Left renal cortex interstitium (tissue), 4 donors: ENCODE measurements at places on chromosomes 6 and 20. TPM values are rescaled to one million over a fixed set of nuclear protein-coding genes. Genes with fewer than 3 reads are reported as not detected.

Gene MMP24OS
- 49.2 TPM for polyA plus RNA-seq

DNA sequence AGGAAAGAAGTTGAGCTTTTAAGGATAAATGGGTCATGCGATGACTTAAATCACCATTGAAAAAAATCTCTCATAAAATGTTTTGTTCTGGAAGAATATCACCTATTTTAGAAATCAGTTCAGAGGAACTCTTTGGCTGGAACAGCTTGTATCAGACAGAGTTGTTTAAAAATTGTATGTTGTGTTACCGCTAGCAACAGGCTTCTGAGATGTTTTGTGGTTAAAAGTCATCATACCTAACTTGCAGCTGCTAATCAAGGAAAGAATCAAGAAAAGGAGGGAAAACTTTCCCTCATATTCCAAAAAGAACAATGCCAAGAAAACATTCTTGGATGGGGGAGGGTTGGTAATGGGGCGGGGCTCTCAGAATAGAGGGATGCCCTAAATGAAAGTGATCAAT lies 220.7 kb upstream of the CITED2 start:
- no peak for DNase-seq

Gene OR2H2
- polyA plus RNA-seq, result not detected

Gene DOK5
- 8.6 TPM for polyA plus RNA-seq

DNA sequence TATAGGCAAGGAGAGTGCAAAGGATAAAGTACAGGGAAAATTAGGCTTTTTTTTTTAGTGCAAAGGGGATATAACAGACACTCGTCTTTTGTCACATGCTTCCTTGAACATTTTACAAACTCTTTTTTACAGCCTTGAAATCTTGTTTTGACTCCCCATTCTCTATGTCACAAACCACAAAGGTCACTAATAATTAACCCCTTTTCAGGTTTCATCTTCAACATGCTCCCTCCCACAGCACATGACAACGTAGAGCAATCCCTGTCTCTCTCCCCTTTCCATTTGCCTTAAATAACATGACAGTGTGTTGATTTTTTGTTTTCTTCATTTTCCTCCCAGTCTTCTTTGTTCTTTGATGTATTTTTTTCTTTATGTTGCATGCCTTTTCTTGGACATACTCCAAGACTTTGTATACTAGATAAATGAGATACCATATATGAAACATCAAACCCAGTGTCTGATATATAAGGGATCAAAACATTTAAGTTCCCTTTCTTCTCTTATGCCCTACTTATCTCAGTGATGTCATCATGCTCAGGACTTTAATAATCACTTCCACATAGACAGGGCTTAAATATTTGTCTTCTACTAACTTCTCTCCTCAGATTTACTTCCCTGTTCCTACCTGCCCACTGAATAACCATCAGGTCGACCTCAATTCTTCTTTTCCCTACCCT lies 378.7 kb upstream of the HSF2 start:
- DNase-seq, result no peak

GRCh38 chr6:100622907-100623692 lies 158.4 kb upstream of the SIM1 start:
- DNase-seq, result no peak

Gene BCAS1
- 2.8 TPM for polyA plus RNA-seq

- DNase-seq, result peak; percentile 44
These were observed 67.9 kb downstream of the NCOA7 start for GRCh38 chr6:125858427-125859320.

DNA sequence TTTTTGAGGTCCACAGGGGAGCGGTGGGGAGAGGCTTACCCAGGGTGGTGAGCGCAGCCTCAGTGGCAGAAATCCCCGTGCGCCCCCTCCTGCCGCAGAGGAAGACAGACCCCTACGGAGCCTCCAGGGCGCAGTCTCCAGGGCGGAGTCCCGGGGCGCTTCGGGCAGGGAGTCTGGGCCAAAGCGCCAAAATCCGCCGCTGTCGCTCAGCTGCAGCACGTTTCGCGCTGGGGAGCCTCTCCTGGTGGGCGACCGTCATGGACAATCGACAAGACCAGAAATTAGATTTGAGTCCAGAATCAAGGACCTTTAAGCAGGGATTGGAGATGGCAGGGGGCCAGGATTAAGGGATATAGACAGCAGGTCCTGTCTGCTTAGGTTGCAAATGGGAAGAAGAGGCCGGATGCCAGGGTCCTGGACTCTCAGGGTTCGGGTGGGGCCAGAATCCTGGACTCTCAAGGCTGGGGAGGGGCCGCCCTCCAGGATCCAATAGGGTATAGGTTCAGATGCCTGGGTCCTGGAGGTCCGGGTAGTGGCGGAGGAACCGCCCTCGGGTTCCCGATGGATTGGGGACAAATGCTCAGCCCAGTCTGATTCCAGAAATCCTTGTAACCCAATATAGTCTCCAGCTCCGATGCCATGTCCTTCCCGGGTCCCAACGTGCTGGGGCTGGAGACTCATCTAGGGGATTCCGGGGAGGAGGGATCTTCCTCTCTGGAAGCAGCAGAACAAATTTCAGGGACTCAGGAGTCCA lies 7.9 kb upstream of the HLA-E start:
- no peak for DNase-seq

- no peak for DNase-seq
These were observed 245.5 kb upstream of the ECI2 start for GRCh38 chr6:4380881-4381281.

Gene SUPT3H
- polyA plus RNA-seq, result 24.9 TPM

Gene RAET1E
- 0.29 TPM for polyA plus RNA-seq

GRCh38 chr20:3222635-3223600 lies 13.6 kb downstream of the ITPA start:
- DNase-seq, result peak; percentile 68

- no peak for DNase-seq
These were observed 278.5 kb downstream of the BMP7 start for GRCh38 chr20:56987986-56988385.

GRCh38 chr6:132798869-132799538 lies 567 bp upstream of the SLC18B1 start:
- peak; percentile 72 for DNase-seq

DNA sequence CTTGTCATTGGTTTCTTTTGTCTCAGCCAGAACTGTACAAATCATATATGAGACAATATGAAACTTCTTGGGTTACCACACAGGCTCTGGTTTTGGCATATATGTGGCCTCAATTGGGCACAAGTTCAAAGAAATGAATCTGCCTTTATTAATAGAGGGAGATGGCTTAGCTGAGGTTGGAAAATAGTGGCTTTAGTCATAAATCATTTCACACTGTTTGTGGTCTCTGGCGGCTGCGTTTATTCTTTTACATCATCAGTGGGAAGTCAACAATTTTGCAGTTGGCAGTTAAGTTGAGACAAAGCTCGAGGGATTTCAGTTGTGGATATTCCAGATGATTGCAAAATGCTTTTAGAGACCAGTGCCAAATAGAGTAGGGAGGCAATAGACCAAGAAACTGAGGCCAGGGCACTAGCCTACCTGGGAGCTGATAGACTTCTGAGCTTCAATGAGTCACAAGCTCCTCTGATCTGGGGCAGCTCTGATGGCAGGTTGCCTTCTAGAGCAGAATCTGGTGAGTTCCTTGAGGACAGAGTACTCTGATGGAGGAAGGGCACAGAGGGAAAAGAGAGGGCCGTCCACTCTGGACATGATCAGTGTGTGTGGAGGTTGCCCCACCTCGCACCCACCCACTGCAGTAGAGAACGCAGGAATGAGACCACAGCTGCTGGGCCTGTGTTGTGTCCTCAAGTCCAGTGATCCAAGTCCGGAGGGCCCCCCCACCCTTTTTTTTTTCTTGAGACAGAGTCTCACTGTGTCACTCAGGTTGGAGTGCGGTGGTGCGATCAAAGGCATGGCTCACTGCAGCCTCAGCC lies 73.5 kb downstream of the ARMC2 start:
- no peak for DNase-seq

- no peak for DNase-seq
These were observed 242.9 kb downstream of the CDC5L start for GRCh38 chr6:44630125-44631028.

Gene PACRG
- 14.9 TPM for polyA plus RNA-seq

DNA sequence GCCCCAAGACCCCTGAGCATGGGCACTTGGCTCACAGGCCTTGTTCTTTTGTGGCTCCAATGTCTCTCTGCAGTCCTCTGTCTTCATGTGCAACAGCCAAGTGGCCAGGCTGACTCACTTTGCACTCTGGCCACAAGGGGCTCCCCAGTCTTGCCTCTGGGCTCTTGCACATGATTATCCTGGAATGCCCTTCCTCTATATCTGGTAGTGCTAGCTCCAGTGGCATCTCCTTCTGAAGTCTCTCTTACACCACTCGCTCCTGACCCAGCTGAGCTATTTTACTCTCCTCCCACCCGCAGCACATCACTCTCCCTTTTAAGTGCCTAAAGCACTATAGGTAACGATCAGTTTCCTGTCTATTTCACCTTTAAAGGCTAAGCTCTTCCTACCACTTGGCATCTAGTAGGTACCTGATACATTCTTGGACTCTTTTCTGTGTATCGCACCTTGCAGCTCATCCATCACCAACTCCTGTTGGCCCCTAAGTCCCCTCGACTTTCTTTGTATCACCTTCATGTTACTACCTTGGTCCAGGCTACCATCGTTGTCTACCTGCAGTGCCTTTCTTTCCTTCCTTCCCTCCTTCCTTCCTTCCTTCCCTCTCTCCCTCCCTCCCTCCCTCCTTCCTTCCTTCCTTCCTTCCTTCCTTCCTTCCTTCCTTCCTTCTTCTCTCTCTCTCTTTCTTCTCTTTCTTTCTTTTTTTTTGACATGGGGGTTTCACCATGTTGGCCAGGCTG lies 211.9 kb upstream of the RNF24 start:
- no peak for DNase-seq

Gene PKHD1
- 27.9 TPM for polyA plus RNA-seq

Gene CCDC170
- 2.7 TPM for polyA plus RNA-seq

DNA sequence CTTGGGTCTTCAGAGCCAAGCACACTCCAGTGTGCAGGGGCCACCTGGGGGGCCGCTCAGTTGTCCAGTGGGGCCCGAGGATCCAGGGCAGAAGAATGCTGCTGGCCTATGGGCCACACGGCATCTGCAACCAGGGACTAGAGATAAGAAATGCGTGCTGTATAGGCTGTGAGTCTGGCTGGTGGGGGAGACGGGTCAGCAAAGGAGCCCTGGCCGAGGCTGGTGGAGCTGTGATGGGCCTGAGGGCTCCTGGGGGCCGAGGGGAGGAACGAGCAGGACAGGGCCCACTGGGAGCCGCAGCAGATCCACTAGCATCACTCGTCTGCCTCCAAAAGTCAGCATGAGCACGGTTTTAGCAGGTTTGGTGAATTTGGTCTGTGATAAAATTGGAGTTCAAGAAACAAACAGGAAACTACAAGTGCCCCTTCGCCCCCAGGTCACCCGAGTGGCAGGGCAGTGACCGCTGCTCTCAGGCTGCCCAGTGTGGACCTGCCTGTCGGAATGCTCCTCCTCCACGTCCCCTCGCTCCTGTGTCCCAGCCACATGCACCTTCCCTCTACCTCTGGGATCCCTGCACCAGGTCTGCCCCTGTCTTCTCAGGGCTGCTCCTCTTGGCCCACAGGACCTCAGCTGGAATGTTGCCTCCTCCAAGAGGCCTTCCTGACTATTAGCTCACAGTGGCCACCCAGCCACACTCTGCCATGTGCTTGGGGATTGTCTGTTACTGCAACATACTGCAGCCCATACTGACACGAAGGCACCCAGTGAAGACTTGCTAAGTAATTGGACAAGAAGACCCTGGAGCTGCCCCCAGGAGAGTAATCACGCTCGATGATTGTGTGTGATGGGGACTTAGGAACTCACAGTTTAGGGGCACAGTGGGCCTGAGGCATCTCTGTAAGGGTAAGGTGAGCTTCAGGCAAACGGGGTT lies 10.9 kb downstream of the ACSS1 start:
- DNase-seq, result no peak
